Fibroblast of lung (primary cell): ENCODE measurements at places on chromosomes 2 and 18. TPM values are rescaled to one million over a fixed set of nuclear protein-coding genes. Genes with fewer than 3 reads are reported as not detected.
A peak's percentile ranks its signal among the peaks of the same experiment; 100 is the strongest.

DNA sequence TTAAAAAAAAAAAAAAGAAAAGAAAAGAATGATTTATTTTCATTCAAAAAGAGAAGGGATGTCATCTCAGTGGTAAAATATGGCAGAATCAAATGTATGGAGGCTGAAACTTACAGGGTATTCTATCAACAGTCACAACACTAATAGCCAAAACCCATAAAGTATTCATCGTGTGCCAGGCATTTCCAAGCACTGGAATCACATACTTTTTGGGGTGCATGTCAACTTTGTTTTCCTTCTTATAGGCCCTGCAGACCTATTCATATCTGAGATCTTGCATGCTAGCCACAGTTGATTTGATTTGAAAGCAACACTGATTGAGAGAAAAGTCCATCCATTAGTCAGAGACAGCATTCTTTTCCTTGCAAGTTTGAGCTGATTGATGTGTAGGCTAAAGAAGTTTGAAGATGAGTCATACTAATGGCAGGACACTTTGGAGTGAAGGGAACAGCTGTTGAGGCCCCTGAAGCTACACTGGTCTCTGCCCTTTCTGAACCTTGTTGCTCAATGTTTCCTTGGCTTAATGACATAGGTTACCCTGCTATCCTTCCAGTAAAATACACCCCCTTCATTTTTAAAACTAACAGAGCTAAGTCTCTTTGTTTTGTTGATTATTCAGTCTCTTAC, 22.0 kb downstream of the KATNAL2 start:
- H3K36me3 ChIP-seq, result no peaks in the 10 kb centered on the region
- no peak overlapping the region for H3K4me3 ChIP-seq
- no peaks in the 10 kb centered on the region for H3K27me3 ChIP-seq
- no peaks in the 10 kb centered on the region for H3K4me1 ChIP-seq
- DNase-seq, result peak; percentile 88

- no peak overlapping the region for H3K4me3 ChIP-seq
- DNase-seq, result peak; percentile 43
- no peaks in the 10 kb centered on the region for H3K27me3 ChIP-seq
- no peak overlapping the region for H3K27ac ChIP-seq
- no peaks in the 10 kb centered on the region for H3K36me3 ChIP-seq
- H3K4me1 ChIP-seq, result no peaks in the 10 kb centered on the region
These were observed 326.1 kb downstream of the PARD3B start for GRCh38 chr2:204871231-204871953.

DNA sequence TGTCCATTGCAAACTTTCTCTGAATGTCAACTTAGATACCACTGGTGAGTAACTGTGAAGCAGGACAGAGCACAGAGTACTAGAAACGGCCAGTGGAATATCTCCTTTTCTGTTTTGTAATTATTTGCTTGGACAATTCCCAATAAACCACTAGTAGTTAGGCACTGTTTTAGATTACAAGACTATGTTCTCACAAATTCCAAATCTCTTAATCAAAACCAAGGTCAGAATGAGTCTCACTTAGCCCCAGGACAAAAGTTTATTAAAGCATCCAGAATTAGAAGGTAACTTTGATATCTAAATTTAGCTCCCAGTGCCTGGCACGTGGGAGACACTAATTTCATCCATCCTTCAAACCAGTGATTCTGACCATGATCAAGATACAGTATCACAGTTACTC, 89.0 kb downstream of the ZNF521 start:
- H3K27ac ChIP-seq, result peak overlapping the region; percentile 28
- H3K36me3 ChIP-seq, result no peaks in the 10 kb centered on the region
- no peaks in the 10 kb centered on the region for H3K27me3 ChIP-seq

The RAMP1 gene
- total RNA-seq, result 16.0 and 16.4 TPM in 2 replicates

DNA sequence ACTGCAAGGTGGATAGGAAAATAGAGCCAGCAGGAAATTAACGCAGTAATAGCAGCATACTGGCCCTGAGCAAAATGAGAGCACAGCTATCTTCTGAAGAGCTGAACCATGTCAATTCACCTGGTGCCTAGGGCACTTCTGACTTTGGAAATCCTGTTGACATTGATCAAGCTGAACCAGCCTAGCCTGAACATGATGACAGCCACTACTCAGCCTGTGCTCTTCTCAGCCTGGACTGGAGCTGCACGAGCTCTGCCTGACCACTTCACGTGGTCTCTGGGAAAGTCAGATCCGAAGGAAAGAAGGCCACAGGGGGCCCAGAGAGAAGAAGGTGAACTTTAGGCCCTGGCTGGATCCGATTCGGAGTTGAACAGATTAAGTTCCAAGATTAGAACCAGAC, 421.9 kb downstream of the LPIN1 start:
- H3K4me1 ChIP-seq, result peaks cover 19% of the 10 kb centered on the region
- H3K36me3 ChIP-seq, result no peaks in the 10 kb centered on the region
- H3K4me3 ChIP-seq, result no peak overlapping the region
- H3K27ac ChIP-seq, result peak overlapping the region; percentile 65
- no peaks in the 10 kb centered on the region for H3K27me3 ChIP-seq

DNA sequence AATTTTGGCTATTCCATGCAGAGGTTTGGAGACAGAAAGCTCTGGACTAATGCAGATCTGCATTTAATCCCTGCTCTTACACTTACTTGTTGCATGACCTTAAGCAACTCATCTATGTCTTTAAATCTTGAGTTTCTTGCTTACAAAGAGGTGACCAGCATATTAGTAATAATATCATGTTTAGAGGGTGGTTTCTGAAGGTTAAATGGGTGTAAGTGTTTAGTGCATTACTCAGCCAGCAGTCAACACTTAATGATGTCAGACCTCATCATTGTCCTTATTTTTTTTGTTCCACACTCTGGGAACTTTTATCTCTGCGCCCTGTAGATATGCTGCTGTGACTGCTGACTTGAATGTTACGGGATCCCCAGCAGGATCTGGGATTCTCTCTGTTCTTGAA, 1.7 kb downstream of the IL1RL1 start:
- peaks cover 8% of the 10 kb centered on the region for H3K4me1 ChIP-seq
- DNase-seq, result peak; percentile 84
- no peak overlapping the region for H3K27ac ChIP-seq
- no peak overlapping the region for H3K4me3 ChIP-seq
- H3K27me3 ChIP-seq, result no peaks in the 10 kb centered on the region
- H3K36me3 ChIP-seq, result no peaks in the 10 kb centered on the region

GRCh38 chr18:4403836-4404235, 51.3 kb downstream of the DLGAP1 start:
- no peak for DNase-seq
- no peaks in the 10 kb centered on the region for H3K27me3 ChIP-seq
- H3K4me1 ChIP-seq, result no peaks in the 10 kb centered on the region
- no peak overlapping the region for H3K4me3 ChIP-seq
- no peaks in the 10 kb centered on the region for H3K36me3 ChIP-seq
- no peak overlapping the region for H3K27ac ChIP-seq
